ENCODE measurements at places on chromosomes 12 and 14.

- no peak for DNase-seq
Observed at GRCh38 chr12:64450711-64451486, 1.0 kb upstream of the TBK1 start.

- no peak for DNase-seq
Observed at GRCh38 chr12:100845095-100845494, 50.5 kb downstream of the ANO4 start.

- DNase-seq, result no peak
Observed at GRCh38 chr12:74535536-74535935, 2.1 kb upstream of the ATXN7L3B start.

DNA sequence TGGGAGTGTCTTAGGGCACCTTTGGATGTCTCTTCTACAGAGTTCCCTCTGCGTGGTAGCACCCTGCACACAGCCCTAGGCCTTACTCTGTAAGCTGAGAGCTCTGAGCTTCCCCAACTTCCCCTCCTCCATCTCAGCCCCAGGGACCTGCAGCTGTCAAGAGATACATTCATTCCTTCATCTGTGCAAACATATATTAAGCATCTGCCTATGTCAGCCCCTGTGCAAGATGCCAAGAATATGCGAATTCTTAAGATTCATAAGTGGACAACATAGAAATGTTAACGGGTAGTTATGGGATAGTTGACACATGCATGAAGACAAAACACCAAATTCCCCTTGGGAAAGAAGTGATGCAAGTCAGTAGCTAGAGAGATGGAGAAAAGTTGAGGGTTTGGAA lies 190.8 kb downstream of the SLC41A2 start:
- no peak for DNase-seq

- no peak for DNase-seq
Observed at GRCh38 chr12:105072888-105073488, 11.3 kb downstream of the ALDH1L2 start.

DNA sequence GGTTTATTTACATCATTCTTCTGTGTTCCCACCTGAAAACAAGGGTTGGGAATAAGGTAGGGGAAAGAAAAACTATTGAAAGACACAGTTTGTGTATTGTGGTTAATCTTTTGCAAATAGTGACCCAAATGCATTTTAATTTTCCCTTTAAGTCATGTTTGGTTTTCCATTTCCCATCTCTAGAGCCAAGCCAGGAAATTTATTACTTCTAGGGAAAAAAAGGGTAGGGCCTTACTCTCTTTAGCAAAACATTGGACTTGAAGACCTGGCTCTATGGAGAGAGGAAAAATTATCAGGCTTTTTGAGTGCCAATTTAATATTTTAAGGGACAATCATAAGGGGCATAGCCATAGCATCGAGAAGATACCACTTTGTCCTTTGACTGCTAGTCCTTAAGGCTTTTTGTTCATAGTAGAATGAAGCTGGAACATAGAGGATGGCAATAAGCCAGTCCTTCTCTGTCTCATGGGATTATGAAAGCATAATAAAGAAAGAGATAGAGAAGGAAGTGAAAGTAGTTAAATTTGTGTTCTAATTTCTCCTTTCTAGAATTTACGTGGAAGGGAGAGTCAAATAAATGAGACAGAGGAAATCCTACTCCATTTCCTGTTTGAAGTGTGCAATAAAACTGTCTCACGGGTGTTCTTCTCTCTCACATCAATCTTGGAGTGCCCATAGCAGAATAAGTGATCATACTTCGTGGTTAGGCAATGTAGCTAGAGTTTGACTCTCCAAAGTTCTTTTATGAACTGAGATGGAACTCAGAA lies 50.9 kb upstream of the PPFIA2 start:
- no peak for DNase-seq

- DNase-seq, result no peak
Observed at GRCh38 chr12:123269395-123269892, 2.2 kb downstream of the CDK2AP1 start.

DNA sequence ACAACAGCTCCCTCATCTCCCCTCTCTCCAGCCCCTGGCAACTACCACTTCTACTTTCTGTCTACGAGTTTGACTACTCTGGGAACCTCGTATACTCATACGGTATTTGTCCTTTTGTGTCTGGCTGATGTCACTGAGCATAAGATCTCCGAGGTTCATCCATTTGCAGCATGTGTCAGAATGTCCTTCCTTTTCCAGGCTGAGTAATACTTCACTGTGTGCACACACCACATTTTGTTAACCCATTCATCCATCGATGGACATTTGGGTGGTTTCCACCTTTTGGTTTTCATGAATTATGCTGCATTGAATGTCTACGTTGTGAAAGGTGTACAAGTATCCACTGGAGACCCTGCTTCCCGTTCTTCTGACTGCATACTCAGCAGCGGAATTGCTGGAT lies 24.1 kb upstream of the DLK1 start:
- no peak for DNase-seq

DNA sequence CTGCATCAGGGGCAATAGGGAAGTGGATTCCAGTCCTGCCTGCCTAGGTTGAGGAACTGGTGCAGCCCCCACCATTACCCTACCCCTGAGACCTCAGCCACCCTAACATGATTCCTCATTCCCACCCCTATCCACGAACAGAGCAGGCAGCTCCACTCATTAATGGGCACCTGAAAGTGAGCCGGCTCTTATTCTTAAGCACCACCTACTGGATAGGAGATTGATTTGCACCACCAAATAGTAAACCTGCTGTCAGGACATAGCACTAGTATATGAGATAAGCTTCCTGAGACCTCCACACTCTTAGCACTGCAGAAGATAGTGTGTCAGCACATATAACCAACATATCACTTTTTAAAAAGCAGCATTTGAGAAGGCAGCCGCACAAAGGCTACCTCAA lies 573.2 kb downstream of the SOX5 start:
- DNase-seq, result no peak

- no peak for DNase-seq
Observed at GRCh38 chr12:108772891-108773797, 41.8 kb upstream of the CORO1C start.

DNA sequence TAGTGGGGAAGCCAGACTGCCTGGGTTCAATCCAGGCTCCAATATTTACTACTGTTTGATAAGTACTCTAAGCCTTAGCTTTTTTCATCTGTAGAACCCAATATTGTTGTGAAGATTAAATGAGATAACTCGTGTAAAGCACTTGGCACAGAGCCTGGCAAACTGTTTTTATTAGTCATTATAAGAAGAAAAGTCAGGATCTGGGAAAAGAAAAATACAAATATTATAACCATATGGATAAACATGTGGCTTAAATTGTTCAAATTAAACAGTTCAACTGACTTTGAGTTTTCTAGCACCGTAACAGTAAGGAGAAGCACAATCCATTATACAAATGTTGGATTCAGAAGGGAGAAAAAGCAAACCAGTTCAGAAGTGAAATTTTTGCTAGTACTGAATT lies 22.0 kb upstream of the CDK17 start:
- DNase-seq, result no peak

DNA sequence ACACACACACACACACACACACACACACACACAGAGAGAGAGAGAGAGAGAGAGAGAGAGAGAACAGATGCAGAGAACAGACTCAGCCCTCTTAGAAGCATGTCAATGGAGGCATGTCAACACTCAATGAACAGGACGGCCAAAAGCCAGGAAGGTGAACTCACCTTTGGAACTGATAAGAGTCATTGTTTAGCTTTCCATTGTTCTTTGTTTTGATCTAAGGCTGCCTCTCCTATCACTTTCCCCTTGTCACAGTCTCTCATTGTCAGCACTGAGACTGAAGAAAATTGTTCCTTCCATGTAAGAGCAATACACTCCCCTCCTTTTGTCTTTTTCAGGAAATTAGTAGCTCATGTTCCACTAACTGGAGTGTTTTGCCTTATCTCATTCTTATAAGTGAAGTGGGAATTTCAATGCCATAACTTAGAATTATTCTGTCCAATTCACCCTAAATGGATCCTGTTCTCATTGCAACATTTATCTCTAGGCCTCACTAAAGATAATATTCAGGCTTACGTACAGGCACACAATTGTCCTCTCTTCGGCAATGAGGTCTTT lies 218.0 kb downstream of the DUSP6 start:
- no peak for DNase-seq

DNA sequence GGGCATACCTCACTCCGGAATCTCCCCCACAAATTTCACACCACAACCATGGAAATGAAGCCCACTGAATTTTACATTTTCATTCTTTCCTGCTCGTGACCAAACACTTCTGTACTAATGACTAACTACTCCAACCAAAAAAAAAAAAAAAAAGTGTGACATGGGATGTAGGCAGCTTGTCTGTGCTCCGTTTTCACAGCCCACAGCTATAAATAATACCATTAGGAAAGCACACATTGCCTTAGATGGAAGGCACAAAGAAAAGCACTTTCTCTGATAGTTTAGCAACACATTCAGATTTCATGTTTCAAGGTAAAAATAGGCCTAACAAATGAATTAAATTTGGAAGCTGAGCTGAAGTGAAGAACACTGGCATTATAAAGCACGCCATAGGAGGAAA lies 42.5 kb downstream of the DUSP6 start:
- DNase-seq, result no peak

DNA sequence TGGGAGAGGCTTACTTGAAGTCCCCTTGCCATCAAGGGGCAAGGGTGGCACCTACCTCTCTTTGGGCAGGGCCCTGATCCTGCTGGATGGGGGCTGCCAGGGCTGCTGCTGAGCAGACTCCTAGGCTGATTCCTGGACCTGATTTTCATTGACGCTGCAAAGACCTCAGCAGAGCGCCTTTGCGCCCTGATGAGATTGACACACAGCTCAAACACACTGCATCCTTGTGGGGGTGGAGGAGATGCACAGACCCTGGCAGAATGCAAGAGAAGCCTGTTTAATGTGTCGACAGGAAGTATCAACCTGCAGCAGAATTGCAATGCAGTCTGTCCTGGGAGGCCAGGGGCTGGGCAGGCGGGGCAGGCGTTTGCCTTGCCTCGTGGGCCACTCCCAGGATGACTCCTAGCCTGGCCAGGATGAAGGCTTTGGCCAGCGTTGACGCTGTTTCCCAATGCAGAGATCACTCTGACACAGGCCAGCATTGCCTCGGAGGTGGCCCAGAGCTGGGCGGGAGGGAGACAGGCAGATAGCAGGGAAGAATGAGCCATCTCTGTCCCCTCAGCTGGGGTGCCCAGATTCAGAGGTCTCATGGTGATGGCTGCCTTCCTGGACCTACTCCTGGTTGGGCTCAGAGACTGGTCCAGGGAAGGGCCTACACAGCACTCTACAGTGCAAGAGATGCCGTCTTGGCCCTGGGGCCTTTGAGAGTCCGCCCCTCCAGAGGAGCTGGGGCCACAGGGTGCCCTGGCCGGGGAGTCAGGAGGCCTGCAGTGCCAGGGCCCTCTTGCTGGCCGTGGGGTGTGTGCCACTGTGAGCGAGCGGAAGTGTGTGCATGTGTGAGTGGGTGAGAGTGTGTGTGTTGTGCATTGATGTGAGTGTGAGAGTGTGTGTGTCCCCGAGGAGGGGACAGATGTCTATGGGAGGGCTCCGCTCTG lies 108.3 kb downstream of the KIF26A start:
- DNase-seq, result no peak

GRCh38 chr12:110286623-110287022 lies 5.6 kb downstream of the ATP2A2 start:
- DNase-seq, result no peak

- no peak for DNase-seq
Observed at GRCh38 chr12:52946797-52947547, 1.9 kb upstream of the KRT18 start.

DNA sequence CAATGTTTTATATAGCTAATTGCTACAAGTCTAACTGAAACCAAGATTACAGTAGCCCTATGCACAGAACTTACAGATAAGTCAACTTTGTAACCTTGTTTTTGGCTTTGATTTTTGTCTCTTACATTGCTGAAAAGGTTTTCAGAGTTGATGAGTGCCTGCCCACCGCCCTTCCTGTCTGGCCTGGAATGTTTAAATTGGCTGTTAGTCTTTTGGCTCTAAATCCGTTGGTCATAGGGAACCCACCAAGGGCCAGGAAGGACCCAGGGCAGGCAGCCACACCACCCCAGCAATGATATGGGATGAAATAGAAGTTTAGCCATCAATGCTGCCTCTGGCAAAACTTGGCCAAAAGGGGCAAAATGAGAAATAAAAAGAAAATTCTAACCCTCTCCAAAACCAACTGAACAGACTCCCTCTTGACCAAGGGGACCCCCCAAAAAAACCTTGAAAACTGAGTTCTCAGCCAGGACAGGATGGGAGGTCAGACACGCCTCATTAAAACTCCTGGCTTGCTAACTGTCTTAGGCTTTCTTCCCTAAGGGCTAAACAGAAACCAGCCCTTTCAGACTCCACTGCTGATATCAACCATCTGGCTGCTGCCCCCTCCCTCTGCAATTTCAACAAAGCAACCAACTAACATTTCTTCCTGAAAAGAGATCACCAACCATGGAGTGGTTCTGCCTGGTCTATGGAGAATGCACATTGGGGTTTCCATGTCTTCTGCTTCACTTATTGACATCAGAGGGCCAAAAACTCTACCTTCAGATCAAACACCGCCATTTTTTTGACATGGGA lies 242.1 kb upstream of the NOS1 start:
- DNase-seq, result no peak

GRCh38 chr12:66087365-66087943 lies 43.1 kb downstream of the LLPH start:
- peak; percentile 11 for DNase-seq

DNA sequence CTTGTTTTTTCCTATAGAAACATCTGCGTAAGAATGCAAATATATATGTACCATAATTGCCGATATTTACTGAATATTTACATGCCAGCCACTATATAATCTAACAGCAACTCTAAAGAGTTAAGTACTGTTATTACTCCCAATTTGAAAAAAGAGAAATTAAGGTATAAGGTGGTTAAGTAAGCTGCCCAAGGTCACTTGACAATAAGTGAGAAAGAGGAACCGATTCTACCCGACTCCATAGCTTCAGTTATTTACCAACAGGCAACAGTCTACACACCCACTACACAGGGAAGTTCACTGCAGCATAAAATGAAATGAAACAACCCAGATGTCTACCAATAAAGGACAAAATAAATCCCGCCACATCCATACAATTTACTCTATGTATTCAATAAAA lies 1.1 kb downstream of the MIS18BP1 start:
- no peak for DNase-seq

DNA sequence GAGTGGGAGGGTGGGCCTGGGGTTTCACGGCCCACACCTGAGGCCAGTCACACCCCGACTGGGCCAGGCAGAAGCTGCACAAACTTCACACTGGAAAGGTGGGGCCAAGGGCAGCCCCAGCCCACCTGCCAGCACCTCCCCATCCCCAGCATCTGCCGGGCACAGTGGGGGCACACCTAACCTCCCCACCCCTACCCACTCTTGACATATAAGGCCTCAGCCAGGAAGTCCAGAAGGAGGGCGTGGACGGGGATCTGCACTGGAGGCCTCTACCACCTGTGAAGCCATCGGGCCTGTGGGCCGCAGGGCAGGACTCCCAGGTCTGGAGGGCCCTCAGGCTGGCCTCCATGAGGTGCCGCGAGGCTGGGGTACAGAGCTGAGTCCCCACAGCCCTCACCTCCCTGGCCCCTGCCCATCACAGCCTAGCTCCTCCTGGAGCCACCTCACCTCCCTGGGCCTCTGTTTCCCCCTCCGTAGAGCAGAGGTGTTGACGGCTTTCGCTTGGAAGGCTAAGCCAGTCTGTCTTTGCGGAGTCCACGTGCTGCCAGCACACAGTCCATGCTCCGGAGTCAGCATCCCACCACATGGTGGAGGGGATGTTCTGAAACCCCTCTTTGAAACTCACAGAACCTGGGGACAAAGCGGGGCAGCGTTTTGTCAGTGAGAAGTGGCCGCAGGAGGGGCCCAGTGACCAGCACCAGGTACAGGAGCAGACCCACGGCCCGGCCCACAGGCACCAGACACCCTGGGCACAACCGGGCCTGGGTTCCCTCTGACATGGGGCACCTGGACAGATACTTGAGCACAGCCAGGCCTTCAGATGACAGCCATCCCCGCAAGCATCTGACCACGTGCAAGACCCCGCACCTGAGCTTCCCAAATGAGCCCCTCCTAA lies 38.2 kb upstream of the INF2 start:
- DNase-seq, result no peak
